ENCODE measurements at places on chromosomes 2 and 18.

DNA sequence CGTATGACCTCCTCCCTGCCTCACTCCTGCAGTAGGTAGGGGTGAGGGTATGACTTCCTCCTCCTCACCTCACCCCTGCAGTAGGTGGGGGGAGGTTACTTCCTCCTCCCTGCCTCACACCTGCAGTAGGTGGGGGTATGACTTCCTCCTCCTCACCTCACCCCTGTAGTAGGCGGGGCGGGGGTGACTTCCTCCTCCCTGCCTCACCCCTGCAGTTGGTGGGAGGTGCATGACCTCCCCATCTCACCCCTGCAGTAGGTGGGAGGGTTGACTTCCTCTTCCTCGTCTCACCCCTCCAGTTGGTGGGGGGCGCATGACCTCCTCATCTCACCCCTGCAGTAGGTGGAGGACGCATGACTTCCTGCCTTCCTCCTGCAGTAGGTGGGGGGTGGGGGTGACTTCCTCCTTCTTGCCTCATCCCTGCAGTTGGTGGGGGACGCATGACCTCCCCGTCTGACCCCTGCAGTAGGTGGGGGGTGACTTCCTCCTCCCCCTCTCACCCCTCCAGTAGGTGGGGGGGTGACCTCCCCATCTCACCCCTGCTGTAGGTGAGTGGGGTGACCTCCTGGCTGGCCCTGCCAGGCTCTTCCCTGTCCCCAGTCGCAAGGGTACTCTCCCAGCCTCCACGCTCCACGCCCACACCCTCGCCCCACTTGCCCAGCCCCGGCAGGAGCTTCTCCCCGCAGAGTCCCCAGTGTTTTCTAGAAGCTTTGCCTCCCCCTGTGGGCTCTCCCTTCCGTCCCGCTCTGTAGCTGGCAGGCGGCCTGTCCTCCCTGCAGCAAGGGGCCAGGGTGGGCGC lies 39.3 kb downstream of the TSHZ1 start:
- DNase-seq = peak; percentile 55

GRCh38 chr2:216888887-216889622 lies 29.2 kb upstream of the TNP1 start:
- no peak for DNase-seq

- DNase-seq = no peak
Observed at GRCh38 chr2:210965472-210965871, 409.1 kb downstream of the CPS1 start.

- DNase-seq = no peak
Observed at GRCh38 chr18:44258576-44258975, 422.1 kb upstream of the SETBP1 start.

GRCh38 chr2:207394812-207395534 lies 134.8 kb upstream of the CREB1 start:
- DNase-seq = no peak

GRCh38 chr2:183001948-183002347 lies 36.3 kb downstream of the NCKAP1 start:
- DNase-seq = no peak

GRCh38 chr2:27303093-27304025 lies 4.9 kb downstream of the UCN start:
- peak; percentile 66 for DNase-seq

DNA sequence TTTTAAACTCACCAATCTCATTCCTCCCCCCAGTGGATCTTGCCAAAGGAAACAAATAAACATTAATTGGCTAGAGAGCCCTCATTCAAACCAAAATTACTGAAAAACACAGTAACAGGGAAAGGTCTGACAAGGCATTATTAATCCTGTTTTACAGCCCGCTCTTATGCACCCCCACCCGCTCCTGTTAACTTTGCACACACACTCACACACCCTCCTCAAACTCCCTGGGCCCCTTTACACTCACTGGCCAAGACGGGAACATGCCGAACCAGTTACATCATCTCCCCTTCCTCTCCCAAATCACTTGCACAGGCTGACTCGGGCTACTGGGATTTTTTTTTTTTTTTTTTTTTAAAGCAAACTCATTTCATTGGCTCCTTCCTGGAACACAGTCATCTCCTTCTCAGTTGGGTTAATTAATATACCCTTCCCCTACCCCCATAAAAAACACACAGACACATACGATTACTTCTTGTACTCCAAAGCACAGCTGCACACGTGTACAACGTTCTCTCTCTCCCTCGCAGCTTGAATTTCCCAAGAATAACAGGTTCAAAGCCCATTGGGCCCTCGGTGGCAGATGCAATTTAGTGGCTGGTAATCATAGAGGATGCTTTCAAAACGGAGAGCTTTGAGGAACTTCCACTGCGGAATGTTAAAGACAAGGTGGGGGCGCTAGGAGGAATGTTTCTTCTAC lies 31.8 kb downstream of the KLF7 start:
- DNase-seq = peak; percentile 8

DNA sequence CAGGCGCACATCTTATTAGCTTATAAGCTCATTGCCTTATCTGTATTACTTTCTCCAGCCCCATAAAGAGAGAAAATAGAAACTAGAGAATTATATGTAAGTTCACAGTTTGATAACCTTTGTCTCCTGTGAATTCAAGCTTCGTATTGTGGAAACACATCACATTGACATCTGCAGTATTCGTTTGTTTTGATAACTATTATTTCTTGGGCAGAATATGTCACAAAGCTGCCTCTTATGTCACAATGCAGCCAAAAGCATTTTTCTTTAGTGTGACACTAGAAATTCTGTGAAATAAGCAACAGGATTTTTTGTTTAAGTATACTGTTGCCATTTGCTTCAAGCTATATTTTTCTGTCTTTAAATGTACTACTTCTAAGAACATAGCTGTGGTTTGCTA lies 221.5 kb downstream of the DOK6 start:
- no peak for DNase-seq

DNA sequence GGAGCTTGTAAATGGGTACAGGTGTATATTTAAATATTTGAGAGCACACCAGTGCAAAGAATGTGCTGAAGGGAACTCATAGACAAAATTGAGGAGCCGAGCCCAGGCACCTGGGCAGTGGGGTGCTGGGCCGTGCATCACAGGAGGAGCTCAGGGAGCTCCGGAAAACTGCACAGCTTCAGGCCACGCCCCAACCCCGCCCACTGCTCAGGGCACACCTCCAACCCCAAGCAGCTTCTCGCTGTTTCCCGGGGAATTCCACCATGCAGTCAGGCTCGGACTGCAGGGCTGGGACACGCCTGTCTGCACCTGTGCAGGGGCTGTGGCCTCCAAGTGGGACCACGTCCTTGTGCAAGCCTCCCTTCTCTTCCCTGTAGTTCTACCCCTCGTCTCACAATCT lies 243.0 kb downstream of the HDAC4 start:
- no peak for DNase-seq

DNA sequence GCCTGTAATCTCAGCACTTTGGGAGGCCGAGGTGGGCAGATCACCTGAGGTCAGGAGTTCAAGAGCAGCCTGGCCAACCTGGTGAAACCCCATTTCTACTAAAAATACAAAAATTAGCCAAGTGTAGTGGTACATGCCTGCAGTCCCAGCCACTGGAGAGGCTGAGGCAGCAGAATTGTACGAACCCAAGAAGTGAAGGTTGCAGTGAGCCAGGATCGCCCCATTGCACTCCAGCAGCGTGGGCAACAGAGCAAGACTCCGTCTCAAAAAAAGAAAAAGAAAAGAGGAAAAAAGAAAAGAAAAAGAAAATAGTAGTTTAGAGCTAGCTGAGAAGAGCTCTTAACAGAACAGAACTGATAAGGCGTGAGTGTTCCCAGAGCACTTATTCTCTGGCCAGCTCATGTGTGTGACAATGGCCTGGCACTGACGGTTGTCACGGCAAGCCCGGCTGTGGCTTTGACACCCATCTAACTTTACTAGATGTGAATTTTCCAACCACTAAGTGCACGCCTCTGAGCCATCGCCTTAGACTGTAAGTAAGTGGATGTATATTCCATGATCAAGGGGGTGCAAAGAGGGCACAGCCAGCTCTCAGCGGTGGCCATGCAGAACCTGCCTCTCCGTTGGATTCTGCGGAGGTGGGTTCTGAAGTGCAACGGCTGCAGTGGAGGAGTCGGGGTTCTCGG lies 80.0 kb downstream of the ZNF516 start:
- no peak for DNase-seq

GRCh38 chr2:174824068-174824467 lies 59.8 kb upstream of the CHRNA1 start:
- DNase-seq = no peak

- DNase-seq = no peak
Observed at GRCh38 chr2:204197336-204198005, 260.9 kb downstream of the ICOS start.

- DNase-seq = no peak
Observed at GRCh38 chr2:216770717-216771116, 75.4 kb upstream of the IGFBP5 start.

DNA sequence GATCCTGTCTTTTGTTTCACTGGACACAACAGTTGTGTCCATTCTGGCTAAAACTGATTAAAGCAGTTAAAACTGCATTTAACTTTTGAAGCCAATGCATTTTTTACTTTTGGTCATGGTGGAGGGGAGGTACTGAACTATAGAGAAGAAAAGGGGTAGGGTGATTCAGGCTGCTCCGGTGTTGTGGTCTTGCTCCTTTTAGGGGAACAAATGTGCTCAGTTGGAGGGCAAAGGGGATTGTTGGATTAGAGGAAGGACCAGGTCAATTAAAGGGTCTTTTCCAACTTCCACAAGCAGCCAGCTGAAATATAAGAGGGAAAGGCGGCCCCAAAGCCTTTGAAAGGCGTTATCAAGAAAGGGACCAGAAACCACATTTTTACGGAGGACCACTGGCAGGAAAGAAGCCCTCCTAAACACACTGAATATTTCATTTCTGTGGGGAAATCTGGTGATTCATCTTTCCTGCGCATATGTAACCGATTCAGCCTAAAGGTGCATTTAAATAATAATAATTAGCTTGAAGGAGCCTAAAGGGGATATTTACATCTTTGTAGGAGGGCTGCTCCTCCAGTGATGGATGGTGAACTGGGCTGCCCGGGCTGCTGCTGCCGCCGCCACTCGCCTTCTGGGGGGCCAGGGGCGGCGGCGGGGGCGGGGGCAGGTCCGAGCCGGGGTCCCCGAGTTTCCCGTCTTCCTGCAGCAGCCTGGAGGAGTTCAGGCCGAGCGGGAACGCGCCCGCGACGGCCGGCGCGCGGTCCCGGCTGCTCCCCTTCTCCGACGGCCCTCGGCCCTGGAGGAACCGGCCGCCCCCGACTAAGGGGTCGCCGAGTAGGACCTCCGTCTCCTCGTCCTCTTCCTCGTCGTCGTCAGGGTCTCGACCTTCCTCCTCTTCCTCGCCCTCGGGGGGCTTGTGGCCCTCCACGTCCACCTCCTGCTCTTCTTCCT lies 5.2 kb downstream of the SKOR2 start:
- DNase-seq = no peak

- DNase-seq = no peak
Observed at GRCh38 chr18:4541588-4541987, 86.5 kb upstream of the DLGAP1 start.

DNA sequence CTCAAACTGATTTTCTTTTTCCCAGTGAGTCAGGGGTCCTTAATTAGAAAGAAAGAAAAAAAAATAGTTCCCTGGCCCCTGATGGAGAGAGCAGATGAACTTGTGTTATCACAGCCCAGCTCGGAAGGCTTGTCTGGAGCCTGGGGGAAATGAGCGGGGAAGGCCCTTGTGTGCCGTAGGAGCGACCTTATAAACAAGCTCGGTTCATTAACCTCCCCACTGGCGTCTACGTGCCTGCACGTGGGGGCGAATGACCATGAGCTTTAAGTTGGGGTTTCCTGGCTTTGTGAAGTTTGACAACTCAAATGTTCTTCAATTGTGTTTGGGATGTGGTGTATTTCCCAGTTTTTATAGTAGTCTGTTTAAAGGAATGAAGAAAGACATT lies 69.5 kb downstream of the EPAS1 start:
- DNase-seq = no peak

GRCh38 chr2:70806013-70806412 lies 14.4 kb downstream of the CLEC4F start:
- DNase-seq = no peak

- DNase-seq = no peak
Observed at GRCh38 chr18:32909798-32910561, 137.2 kb upstream of the KLHL14 start.

DNA sequence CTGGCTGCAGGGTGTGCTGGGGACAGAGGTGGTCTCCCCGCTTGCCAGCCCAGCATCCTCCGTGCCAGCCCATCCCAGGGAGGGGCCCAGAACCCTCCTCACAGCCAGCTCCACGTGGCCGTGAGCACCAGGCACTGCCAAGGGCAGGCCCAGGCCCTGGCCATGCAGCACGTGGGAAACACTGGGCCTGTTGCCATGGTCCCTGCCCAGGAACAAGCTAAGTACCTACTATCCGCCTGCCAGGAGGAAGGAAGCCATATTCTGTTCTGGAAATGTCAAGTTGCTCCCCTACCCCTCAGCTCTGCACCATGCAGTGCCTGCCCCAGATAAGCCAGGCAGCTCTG lies 250.6 kb downstream of the CYP26B1 start:
- no peak for DNase-seq

- DNase-seq = no peak
Observed at GRCh38 chr2:64331114-64331645, 122.8 kb upstream of the LGALSL start.

DNA sequence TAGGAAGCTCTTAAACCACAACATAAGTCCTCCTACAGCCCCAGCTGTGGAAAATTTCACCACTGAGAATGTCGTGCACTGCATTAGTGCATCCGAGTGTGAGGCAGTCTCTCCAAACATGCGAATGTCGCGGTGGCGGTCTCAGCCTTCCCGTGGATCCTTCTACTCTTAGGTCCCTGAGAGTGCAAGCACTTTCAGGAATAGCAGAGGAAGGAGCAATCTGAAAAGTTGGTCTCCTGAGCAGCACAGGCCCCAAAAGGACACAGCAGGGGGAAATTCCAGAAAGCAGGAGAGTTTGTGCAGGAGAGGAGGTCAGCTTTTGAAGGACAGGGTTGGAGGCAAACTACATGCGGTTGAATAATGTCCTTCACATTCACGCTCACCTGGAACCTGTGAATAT lies 440.5 kb upstream of the SMIM21 start:
- no peak for DNase-seq

DNA sequence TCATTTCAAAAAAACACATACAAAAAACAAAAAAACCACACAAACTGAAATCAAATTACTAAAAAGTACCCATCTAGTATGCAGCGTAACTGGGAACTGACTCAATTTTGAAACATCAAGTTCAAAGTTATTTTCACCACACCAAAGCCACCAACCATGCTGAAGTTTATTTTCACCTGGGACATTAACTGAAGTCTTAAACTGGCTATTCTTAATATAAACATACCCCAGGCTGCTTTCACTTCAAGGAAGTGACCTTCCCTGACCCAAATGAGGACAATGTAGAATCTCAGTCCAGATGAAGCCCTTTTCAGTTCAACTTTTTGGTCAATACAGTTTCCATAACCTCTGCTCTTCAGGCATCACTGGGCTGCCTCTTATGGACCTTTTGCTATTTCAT lies 84.6 kb downstream of the PIGN start:
- no peak for DNase-seq

GRCh38 chr2:222707102-222707688 lies 35.7 kb downstream of the MOGAT1 start:
- no peak for DNase-seq

DNA sequence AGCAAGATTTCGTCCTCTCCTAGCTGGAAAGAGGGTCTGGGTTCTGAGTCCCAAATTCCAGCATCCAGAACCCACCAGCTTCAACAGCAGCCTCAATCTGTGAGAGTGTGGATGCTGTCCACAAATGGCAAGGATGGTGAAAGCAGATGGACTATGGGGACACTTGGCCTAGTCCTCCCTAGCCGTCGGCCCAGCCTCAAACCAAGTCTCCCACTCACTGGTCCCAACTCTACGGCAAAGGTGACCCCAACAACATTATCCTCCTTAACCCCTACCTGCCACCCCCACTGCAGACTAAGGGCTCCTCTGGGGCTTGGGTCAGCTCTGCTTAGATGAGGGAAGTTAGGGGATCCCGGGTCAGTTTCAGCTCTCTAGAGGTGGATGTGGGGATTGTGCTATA lies 57.3 kb downstream of the TNS1 start:
- DNase-seq = no peak
